ENCODE measurements at places on chromosomes 4 and X.

GRCh38 chr4:24885342-24885741 lies 27.5 kb downstream of the CCDC149 start:
- DNase-seq = no peak

- DNase-seq = no peak
Observed at GRCh38 chr4:159538556-159538955, 435.7 kb downstream of the RAPGEF2 start.

DNA sequence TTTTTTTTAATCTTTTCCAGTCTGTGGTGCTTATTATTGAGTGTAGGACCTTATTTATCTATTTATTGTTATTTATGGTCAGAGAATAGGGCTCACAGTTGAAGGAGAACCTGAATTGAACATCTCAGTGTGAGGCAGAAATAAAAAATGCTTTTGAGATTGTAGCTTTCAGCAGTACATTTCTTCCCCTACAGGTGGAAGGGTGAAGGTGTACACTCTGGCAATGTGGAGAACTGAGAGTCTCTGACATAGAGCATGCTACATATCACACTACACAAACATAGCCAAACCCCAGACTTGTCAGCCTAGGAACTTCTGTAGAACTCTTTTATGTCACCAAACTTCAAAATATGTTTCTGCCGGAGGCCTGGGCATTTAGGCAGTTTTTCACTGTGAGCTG lies 140.2 kb downstream of the STIM2 start:
- DNase-seq = no peak

- no peak for DNase-seq
Observed at GRCh38 chr4:53908661-53909078, 155.7 kb downstream of the CHIC2 start.

GRCh38 chr4:61478340-61478739 lies 278.2 kb downstream of the ADGRL3 start:
- DNase-seq = no peak

- DNase-seq = no peak
Observed at GRCh38 chrX:55142206-55142918, 53.5 kb downstream of the PAGE2 start.

GRCh38 chrX:11188664-11189063 lies 77.5 kb downstream of the HCCS start:
- no peak for DNase-seq

- DNase-seq = no peak
Observed at GRCh38 chr4:30920043-30920442, 199.9 kb downstream of the PCDH7 start.

DNA sequence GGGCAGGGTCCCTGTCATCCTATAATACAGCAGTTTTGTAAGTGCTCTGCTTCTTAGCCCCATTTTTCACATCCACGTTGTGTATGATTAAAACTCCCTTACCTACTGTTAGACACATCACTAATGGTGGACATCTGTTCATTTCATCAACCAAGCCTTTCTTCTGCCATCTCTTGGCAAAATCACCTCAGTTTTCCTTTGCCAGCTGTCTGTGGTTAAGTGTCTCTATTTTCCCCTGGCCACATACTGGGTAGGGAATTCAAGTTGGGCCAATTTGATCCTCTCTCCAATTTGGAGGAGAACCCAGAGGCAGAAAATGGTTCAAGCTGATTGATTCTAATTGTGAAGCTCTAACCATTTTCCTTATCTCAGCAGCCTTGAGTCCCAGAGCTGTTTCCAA lies 436.1 kb downstream of the PCDH7 start:
- no peak for DNase-seq

- no peak for DNase-seq
Observed at GRCh38 chr4:10144966-10145365, 28.4 kb upstream of the WDR1 start.

GRCh38 chrX:110578270-110578669 lies 217.3 kb downstream of the CHRDL1 start:
- no peak for DNase-seq

- DNase-seq = no peak
Observed at GRCh38 chr4:67779631-67780030, 25.4 kb upstream of the GNRHR start.

- DNase-seq = no peak
Observed at GRCh38 chr4:85740431-85740861, 265.5 kb downstream of the ARHGAP24 start.

- DNase-seq = no peak
Observed at GRCh38 chr4:81152839-81153713, 61.9 kb downstream of the PRKG2 start.

GRCh38 chr4:189029976-189030504 lies 890.8 kb downstream of the TRIML1 start:
- DNase-seq = no peak

- DNase-seq = no peak
Observed at GRCh38 chr4:57020467-57021101, 41.9 kb downstream of the POLR2B start.

DNA sequence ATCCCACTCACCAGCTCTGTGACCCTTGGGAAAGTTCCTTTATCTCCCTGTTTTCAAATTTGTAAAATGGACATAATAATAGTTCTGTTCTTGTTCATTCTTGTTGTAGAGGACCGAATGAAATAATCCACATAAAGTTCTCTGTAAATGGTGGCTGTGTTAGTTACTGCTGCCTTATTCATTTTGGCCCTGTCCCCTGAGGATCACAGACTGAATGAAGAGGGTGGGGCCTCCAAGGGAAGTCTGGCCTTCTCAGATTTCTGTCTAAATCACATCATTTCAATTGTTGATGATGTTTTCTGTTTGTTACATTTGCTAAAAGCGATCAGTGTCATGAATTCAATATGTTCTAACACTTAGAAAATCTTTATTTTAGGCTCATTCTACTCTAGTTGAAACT lies 117.9 kb downstream of the PPEF1 start:
- no peak for DNase-seq

- no peak for DNase-seq
Observed at GRCh38 chr4:94076498-94076897, 131.2 kb upstream of the SMARCAD1 start.

DNA sequence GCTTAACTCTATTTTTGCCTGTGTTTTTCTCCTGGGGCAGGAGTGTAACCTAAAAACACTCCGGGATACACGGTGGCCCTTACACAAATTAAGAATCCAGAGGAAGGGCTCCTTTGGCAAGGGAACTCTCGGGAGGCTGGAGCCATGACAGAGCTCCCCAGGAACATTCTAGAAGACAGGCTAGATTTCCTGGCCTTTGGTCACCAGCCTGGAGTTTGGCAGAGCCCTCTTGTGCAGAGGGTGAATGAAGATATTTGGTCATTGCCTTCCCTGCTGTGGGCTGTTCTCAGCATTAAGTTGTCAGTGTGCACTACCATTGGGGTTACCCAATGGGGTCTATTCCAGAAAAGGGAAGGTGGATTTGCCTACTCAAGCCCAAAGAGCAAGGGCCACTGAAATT lies 53.8 kb upstream of the LNX1 start:
- DNase-seq = no peak

GRCh38 chr4:1225272-1226143 lies 23.4 kb downstream of the CTBP1 start:
- no peak for DNase-seq

- no peak for DNase-seq
Observed at GRCh38 chr4:183388021-183388420, 56.4 kb upstream of the CDKN2AIP start.

DNA sequence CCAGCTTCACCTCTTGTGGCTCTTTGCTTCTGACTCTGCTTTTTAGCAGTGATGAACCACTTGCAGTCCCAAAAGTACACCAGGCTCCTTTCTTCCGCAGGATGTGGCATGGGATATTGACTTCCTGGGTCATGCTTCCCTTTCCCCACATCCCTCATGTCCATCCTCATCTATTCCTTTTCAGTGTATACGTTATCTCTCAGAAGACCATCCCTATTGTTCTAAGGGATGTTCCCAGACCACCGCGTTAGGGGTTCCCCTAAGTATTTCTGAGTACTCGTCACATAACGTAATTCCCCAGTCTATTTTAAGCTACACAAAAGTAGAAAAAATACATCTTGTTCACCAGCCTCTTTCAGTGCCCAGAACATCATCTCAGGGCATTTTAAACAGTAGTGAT lies 71.1 kb upstream of the NLGN4X start:
- no peak for DNase-seq

DNA sequence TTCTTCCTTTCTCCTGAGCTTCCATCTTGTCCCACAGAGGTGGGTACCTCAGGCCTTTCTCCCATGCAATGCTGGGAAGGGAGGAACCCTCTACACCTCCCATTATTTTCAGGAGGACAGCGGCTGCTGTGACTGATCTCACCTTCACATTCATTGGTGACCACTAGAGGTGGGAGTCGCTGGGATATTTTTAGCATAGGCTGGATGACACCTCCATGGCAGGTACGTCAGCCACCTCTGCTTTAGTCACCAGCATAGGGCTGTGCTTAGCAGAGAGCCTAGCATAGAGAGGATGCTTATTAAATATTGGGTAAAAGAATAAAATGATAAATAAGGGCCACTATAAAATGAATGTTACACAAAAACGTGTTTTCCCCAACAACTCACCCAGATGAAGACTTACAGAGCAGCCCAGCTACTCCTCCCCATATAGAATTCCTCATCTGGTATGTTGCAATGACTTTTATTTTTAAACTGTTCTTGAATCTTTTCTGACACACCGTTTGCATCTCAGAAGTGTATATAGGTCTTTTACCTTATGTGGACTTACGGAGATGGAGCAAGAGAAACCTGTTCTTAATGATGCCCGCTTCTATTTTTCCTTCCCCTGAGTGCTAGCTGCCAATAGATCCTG lies 60.9 kb upstream of the SORBS2 start:
- no peak for DNase-seq

GRCh38 chrX:37817579-37817978 lies 29.8 kb downstream of the DYNLT3 start:
- no peak for DNase-seq

GRCh38 chr4:123430031-123430430 lies 33.4 kb downstream of the SPRY1 start:
- no peak for DNase-seq

- no peak for DNase-seq
Observed at GRCh38 chrX:154140206-154140605, 3.8 kb upstream of the OPN1LW start.

DNA sequence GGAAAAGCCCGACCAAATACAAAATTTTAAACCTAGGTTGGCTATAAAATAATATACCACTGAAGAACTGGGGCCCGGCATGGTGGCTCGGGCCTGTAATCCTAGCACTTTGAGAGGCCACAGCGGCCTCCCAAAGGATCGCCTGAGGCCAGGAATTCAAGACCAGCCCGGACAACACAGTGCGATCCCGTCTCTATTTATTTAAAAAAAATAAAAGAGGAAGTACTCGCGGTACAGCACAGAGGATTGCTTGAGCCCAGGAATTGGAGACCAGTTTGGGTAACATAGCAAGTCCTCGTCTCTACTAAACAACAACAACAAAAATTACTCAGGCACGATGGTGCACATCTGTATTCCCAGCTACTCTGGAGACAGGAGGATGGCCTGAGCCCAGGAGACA lies 44.8 kb upstream of the CDKN2AIP start:
- no peak for DNase-seq

DNA sequence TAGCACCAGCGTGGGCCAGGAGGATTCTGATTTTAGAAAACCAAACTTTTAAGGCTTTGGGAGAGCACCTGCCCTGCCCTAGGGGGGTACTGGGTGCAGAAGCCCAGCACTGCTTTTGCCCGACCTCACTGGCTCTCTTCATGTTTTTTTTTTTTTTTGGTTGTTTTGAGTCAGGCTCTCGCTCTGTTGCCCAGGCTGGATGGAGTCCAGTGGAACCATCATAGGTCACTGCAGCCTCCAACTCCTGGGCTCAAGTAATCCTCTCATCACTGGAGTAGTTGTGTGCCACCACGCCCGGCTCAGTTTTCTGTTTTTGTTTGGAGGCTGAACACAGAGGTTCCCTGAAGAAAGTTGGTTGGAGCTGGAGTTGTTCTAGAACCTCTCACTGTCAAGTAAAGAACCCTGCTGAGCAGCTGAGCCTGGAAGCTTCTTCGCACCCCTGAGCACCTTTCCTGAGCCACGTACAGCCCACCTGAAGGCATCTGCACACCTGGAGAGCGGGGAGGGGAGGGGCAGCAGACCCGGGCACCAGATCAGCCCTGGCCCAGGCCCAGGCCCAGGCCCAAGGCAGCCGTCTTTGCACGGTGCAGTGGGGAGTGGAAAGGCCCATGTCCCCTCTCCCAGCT lies 49.5 kb downstream of the SHROOM2 start:
- DNase-seq = no peak

GRCh38 chr4:136713140-136713539 lies 819.2 kb downstream of the PCDH18 start:
- DNase-seq = no peak

GRCh38 chr4:118964891-118965411 lies 76.3 kb downstream of the SYNPO2 start:
- no peak for DNase-seq

DNA sequence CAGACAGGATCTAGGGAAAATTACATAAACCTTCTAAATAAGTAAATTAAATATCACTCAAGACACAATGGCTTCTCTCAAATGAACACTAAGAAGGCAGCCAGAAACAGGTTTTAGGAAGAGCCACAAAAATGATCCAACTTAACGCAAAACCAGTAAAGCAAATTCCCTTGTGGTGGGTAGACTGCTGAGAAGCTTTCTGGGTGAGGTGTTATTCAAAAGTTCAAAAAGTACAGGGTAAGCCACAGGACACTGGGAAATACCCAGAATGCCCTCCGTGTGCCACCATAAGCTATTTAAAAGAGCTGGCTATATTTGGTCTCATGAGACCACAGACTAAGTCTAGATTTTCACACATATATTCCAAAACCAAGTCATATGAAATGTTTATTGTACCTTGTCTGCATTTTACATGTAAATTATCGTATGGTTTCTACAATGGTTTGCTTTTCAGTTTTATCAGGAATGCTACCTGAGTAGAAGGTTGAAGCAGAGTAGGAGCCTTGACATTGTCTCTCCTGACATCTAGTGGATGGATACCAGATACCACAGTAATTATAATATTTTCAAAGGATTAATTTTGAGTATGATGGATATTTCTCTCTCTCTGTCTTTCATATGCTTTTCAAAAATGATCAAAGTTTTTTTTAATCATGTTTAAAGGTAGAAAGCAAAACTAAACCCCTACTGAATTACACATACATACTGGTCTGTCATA lies 109.3 kb upstream of the KLHL13 start:
- DNase-seq = no peak

DNA sequence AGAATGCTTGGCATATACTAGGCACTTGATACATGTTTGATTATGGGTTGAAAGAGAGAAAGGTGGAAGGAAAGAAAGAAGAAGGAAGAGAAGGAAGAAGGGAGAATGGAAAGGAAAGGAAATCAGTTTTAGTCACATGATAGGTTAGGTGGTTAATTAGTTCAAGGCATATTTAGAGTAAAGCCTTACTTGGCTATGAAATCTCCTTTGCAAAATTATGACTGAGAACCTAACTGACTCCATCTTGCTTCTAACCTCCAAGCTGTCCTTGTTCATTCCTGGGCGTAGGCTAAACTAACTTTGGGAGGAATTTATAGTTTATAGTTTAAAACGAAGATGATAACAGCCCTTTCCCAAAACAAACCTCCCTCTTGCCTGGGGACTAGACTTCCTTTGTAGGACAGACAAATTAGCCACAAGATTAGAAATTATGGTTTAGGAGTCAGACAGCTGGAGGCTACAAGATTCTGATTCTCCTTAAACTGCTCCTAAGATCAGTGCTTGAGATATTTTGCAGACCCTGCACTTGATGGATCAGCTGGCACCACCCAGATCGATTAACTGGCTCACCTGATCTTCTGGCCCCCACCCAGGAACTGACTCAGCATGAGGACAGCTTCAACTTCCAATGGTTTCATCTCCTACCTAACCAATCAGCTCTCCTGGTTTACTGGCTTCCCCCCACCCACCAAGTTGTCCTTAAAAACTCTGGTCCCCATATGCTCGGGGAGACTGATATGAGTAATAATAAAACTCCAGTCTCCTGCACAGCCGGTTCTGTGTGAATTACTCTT lies 55.0 kb downstream of the TXK start:
- DNase-seq = no peak

All from stimulated activated CD4-positive, alpha-beta T cell treated with anti-CD3 and anti-CD28 coated beads, Interleukin-12 subunit alpha, Interleukin-12 subunit beta, amount 100 ng/mL, for 24 hours (primary cell).